ENCODE measurements at places on chromosomes 16 and 17.

- DNase-seq: no peak
Observed at GRCh38 chr16:80463326-80463725, 77.5 kb upstream of the DYNLRB2 start.

GRCh38 chr16:4548124-4548523, 8.0 kb upstream of the C16orf96 start:
- no peak for DNase-seq

DNA sequence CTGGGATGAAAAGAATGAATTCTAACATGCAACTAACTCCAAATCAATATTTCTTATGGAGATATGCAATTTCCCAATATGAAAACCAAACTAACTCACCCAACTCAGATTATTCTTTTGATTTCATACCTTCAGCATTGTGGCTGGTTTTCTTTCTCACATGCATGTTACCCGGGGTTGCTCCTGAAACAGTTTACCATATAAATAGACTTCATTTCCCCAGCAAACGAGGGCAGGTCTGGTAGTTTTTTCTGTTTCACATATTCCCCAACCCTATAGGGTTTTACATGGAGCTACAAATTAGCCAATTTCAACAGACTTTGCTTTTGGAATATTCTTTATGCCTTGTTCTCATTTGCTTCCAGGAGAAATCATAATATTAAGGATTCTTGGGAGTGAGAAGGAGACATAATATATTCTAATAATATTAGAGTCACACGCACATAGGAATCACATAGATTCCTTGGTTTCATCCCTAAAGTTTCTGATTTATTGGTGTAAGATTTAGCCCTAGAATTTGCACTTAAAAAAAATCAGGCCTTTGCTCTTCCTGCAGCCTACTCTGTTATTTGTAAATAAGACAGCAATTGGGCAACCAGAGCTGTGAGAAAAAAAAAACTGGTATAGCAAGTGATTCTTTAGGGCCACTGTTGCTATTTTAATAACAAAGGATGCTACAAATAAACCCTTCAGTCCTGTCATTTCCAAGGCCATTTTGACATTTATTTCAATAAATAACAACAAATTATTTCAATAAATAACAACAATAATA, 60.3 kb upstream of the FAM20A start:
- DNase-seq: no peak

GRCh38 chr17:49984283-49984682, 10.7 kb downstream of the DLX3 start:
- DNase-seq: no peak

- no peak for DNase-seq
Observed at GRCh38 chr17:50149091-50149416, 1.4 kb downstream of the PPP1R9B start.

- no peak for DNase-seq
Observed at GRCh38 chr17:74163271-74163821, 40.1 kb upstream of the RPL38 start.

- DNase-seq: no peak
Observed at GRCh38 chr17:21530311-21530710, 154.2 kb downstream of the KCNJ12 start.

All from left lung (tissue), 14 donors.